ENCODE measurements at places on chromosomes 7 and 10.

DNA sequence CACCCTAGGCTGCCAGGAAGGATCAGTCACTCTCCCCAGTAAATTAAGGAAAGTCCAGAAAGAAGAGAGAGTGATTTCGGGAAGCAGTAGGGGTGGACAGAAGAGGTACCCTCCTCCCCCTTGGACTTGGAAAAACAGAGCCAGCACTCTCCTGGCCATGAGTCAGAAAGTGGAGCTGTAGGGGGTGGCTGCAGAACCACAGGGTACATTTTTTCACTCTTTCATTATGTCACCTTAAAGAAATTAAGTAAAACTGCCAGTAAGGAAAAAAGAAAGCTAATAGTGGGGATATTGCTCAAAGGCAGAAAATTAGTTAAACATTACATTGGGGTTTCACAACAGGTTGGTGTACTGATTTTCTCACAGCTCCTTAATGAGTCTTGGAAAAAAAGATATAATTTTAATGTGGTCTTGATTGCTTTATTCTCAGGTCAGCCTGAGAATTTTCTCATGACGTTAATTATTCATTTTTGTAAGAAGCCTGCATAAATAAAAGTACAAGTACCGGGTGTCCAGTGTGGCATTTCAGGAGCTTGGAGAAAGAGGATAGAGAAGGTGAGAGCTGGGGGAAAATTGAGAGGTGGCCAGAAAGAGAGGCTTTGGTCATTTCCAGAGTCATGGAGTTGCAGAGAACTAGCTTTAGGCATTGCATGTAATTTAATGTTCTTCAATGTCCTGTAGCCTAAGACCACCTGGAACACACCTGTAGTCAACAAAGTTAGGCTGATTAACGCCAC lies 23.2 kb upstream of the AOAH start:
- no peak for DNase-seq

GRCh38 chr7:25216837-25217236 lies 11.4 kb downstream of the NPVF start:
- DNase-seq, result no peak

- DNase-seq, result no peak
Measured at GRCh38 chr7:149450821-149451220, 10.0 kb downstream of the ZNF777 start.

DNA sequence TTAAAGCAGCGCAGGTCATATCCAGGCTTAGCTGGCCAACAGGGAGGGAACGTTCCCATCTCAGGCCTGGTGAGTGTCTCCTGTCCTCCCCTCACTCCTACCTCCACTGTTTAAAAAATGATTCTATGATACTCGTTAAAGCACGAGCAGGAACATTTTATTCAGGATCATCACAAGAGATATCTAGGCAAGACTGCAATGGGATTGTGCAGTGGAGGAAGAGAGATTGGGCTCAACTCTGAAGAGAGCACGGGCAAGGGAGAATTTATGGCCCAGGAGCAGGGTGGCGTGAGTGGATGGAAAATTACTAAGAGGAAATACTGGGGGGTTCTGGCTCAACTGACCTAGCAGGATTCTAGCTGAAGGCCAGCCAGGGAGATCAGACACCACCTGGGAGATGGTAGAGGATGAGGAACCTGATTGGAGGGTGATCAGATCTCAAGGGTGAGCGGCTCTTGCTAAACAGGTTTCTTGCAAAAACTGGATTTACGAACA lies 9.0 kb upstream of the HSPB1 start:
- no peak for DNase-seq

DNA sequence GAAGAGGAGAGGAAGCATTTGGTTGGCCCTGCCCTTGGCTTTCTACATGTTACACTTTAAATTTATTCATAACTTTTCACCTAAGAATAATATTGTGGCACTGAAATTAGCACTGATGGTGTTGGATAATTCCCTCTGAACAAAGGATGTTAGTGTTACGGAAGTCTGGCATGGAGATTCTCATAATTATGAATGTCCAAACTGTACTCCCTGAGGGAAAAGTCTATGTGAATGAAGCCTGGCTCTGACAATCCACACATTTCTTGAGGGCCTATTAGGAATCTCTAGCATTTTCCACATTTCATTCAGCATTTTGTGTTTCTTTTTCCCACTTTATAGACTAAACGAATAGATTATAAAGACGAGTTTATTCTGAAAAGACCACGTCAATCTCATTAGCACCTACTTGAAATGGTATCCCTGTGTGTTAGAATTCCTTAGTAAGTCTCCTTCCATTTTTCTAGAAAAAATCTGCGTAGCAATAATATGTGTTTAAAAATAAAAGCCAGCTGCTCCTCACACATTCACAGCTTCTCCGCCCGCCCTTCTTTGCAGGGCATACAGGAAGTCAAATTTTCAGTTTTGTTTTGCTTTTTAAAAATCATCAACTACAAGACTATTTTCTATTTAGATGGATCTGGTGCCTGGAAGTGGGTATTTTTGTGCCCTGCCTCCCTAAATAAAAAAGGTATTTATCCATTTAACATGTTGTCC lies 131.8 kb upstream of the PALS2 start:
- no peak for DNase-seq

- peak; percentile 9 for DNase-seq
Measured at GRCh38 chr7:140673063-140673773, 473 bp downstream of the ADCK2 start.

GRCh38 chr7:156192921-156193320 lies 380.7 kb upstream of the SHH start:
- no peak for DNase-seq
